Frontal cortex (tissue), 4 donors: ENCODE measurements at places on chromosomes 7 and 10. TPM values are rescaled to one million over a fixed set of nuclear protein-coding genes. Genes with fewer than 3 reads are reported as not detected.

DNA sequence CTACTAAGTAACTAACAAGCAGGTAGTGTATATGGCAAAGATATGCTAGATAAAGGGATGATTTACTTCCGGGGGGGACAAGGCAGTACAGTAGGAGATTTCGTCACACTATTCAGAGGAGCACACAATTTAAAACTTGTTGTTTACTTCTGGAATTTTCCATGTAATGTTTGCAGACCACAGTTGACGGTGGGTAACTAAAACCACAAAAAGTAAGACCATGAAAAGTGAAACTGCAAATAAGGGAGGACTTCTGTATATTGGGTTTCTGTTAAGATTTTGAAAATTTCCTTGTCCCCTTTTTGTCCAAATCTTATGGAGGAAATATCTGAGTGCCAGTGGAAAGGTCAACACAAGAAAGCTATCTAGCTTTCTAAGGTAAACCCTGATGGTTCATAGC, 170.0 kb downstream of the ELAPOR2 start:
- DNase-seq: no peak

- no peak for DNase-seq
Observed at GRCh38 chr7:26487780-26488515, 196.3 kb downstream of the SNX10 start.

DNA sequence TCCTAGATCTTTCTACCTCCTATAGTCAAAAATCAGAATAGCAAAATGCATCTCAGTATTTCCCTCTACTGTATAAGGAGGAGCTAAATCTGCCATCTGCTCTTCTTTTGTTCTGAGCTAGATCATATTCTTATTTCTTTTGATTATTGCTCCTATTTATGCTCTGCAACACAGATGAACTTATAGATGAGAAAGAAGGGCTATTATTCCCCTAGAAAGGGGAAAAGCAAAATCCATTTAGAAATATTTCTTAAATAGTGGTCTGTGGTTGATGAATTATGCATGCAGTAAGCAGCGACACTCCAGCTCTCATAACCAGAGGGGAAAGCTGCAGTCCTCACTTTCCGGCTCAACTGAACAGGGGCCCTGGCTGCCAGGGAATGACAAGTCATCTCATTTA, 207.3 kb upstream of the SORCS1 start:
- no peak for DNase-seq

DNA sequence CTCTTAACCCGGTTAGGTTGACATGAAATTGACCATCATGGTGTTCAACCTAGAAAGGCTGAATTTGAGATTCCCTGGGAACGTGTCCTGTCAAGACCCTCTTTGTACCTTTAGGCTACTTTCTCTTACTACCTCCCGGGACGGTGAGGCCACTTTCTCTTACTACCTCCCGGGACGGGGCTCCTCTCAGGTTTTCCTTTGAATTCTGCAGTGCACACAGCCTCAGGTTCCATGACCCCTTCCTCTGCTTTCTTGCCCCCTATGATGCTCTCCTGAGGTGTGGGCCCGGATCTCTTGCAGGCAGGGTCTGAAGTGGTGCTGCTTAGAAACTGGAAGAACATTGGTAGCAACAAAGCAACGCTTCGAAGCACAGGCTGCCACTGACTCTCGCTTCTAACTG, 155.3 kb downstream of the CAMK1D start:
- DNase-seq: no peak

DNA sequence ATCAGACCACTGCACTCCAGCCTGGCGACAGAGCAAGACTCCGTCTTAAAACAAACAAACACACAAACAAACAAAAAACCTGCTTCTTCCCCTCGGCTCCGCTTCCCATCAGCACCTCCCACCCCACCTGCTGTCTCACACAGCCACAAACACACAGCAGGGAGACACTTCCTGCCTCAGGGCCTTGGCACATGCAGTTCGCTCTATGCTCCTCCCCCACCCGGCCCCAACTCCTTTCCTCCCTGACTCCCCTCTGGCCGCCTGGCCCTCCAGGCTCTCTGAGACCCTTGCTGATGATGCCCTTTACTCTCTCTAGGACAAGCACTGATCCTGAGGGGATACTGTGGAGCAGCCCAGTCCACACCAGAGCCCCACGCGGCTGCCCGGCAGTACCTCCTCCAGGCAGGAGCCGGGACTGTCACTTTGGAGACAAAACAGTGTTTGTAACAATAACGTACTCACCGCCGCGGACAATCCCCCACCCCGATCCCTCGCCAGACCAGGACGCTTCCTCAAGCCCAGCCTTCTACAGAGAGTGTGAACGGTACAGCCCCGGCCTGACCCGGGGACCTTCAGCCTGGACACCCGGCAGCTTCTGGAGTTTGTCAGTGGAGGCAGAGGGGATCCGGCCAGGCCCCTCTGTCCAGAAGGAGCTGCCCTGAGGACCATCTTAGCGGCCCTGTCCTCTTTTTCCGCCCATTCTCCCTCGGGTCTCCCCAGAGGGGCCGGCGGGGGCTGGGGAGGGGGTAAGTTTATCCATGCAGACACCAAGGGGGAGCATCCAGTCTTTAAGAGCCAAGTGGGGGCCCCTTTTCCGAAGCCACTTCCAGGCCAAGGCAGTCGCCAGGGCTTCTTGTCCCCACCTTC, 50.0 kb upstream of the GTF2IRD1 start:
- DNase-seq: no peak

DNA sequence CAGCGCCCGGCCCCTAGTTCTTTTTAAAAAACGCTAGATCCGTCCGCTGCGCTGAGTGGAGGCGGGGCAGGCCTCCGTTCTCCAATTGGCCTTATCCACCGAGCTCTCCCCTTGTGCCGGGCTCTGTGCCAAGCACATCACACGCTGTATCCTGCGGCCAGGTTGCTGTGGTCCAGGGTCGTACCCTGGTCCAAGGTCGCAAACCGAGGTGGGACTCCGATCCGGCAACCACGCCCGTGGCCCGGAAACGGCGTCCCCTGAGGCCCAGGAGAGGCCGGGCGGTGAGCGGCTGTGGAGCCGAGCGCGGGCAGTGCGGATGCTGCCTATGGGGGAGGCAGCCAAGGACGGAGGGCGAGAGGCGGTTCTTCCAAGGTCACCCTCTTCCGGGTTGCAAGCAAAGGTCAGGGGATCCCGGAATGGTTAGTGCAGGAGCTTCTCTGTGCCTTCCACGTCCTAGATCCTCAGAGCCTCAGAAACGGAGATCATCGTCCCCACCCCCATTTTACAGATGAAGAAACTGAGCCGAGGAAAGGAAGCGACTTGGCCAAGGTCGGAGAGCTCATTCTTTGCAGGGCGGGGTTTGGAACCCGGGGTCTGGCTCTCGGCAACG, 72.4 kb upstream of the LRRC4 start:
- no peak for DNase-seq

GRCh38 chr10:116771959-116772585, 29.7 kb upstream of the HSPA12A start:
- DNase-seq: no peak

GRCh38 chr7:22115689-22116088, 170.0 kb upstream of the CDCA7L start:
- no peak for DNase-seq

DNA sequence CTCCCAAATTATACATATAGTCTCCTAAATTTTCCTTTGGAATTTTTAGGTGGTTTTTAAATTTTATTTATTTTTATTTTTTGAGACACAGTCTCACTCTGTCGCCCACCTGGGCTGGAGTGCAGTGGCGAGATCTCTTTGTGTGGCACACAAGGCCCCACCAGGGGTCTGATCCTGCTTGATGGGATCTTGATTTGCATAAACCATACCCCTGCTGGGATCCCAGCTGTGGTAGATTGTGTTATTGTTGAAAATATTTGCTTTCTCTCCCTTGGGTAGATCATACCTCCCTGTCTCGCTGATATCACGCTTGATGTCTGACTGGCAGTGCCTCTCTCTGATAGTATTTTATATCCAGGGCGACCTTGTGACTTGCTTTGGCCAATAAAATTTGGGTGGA, 5.6 kb upstream of the MUC3A start:
- DNase-seq: no peak

DNA sequence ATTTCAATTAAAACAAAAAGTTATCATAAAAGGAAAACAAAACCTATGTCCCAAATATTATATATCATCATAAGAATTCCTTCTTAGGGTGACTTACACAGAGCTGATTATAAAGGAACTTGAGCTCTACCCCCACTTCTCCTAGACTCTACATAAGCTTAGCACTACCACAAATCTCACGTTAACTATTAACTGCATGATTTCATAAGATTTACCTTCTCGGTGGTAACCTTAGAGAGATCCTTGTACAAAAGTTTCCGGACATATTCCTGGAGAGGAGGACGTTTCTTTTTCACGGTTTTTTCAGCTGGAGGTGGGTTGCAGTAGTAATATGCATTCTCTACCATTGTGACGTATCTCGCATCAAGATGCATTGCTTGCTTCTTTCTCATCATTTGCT, 83.7 kb downstream of the UPF2 start:
- no peak for DNase-seq

GRCh38 chr10:44172883-44173607, 211.9 kb downstream of the CXCL12 start:
- no peak for DNase-seq

Gene PTPRZ1
- total RNA-seq: 138 TPM

Gene TMEM196
- 18.8 TPM for total RNA-seq

DNA sequence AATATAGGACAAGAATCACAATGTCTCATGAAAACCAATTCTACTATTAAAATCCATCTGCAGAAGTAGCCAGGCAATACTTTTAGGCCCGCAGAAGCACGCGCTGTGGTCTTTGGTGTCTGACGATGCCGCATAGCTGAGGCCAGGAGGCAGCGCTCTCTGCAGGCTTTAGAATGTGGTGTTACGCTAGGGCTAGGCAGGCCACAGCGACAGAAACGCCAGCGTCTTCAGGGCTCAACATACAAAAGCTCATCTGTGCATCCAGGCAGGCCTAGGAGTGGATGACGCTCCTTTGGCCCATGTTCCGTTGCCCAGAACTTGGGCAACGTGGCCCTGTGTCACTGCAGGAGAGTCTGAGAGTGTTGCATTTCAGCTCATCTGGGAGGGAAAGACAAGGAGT, 601.1 kb upstream of the FOXK1 start:
- DNase-seq: no peak

DNA sequence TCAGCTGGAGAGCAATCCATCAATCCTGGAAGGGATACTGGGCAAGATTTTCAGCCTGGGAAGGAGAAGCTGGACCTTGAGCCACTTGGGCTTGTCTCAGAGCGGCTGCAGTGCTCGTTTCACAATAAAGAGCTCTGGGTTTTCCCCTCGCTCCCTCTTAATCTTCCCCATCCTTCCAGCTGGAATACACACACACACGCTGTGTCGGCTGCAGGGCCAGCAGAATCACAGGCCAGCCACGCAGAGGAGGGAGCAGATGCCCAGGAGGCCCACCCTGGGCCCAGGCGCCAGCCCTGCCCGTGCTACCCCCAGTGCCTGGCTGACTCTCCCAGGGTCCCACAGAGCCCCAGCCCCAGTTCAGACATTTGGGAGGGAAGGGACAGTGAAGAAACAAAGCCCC, 255.1 kb downstream of the TNS3 start:
- no peak for DNase-seq

Gene TDRD1
- total RNA-seq: 0.41 TPM

GRCh38 chr10:122567056-122567660, 6.6 kb downstream of the DMBT1 start:
- no peak for DNase-seq

DNA sequence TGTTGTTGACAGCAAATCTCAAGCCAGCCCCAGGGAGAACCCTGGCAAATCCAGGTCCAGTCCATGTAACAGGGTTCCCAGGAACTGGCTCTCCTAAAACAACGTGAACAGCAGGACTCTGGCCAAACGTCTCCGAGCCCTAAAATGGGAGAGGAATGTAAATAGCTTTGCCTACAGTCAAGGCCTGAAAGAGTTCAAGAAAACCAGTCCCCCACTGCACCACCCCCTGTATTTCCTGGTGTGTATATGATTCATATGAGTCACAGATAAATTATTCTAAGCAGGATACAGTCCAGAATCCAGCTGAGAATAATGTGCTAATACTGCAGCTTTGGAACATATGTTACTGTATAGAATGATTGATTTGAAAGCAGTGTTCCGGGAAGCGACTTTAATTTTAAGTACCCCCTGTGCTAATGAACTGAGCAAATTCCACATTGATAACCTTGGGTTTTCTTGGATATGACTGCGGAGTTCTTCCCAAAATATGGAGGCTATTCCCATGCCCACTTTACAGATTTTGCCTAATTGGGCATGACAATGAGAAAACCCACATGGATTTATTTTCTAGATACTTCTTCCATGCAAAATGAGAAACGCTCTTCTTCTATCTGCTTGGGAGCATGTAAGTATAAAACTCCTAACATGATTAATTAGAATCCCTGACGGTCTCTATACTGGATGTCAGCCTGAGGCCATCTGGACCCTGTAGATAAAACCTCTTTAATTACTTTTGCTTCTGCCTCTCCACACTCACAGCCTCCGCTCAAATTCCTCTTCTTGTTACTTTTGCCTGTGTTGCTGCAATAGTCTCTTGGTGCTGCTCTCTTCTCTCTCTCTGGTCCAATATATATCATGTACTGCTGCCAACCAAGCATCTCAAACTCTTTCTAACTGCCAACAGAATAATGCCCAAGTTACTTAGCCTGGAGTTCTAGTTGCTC, 50.2 kb downstream of the LAMB4 start:
- no peak for DNase-seq

Gene ARHGAP22
- 1.6 TPM for total RNA-seq

GRCh38 chr10:58575491-58575890, 62.8 kb downstream of the BICC1 start:
- no peak for DNase-seq

- DNase-seq: no peak
Observed at GRCh38 chr7:117045927-117046710, 92.8 kb downstream of the ST7 start.

DNA sequence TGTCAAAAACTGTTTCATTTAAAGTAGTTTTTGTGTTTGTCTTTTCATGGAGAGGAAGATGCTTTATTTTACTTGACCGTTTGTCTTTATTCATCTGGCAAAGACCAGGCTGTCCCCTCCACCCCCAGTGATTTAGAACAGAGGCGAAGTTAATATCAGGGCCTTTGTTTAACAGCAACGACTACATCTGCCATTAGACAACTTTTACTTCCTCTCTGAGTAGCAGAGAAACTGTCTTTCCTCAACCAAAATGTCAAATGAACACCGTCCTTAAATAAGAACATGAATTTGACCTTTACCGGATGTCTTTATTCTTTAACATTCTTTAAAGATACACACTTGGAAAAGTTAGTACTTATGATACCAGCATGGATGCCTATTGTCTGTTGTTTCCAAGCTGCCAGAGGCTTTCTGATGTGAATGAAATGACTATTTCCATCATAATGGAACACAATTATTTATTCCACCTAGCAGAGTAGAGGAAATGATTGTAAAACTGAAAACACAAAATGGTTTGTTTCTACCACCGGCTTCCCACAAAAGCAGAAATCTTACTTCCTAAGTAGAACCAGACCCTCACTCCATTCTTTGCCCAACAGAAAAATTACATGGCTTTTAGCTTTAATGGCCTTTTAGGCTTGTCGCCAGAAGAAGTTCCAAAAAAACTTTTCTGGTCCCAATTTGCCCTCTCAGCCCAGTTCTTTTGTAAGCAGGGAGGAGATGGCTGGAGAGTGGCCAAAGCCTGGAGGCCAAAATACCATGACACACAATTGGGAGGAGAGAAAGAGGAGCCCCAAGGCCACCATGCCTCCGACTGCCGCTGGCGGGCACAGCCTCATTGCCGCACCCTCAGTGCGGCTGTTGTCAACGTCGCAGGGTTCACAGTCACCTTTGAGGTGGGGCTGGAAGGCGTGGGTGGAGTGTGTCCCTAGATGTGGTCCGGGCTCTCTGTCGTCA, 168.5 kb downstream of the TEX36 start:
- DNase-seq: no peak

- no peak for DNase-seq
Observed at GRCh38 chr7:138900035-138900828, 81.0 kb downstream of the KIAA1549 start.

Gene WDFY4
- total RNA-seq: 0.41 TPM

- DNase-seq: peak; percentile 40
Observed at GRCh38 chr7:21944616-21945453, 864 bp downstream of the CDCA7L start.

Gene CLDN4
- total RNA-seq: not detected
